Subcutaneous preadipocyte (primary cell): ENCODE measurements at places on chromosomes 3 and 15. TPM values are rescaled to one million over a fixed set of nuclear protein-coding genes. Genes with fewer than 3 reads are reported as not detected.

The PRR20G gene
- not detected in 2 replicates for total RNA-seq

The TICRR gene
- total RNA-seq, result 6.2 and 11.9 TPM in 2 replicates

The PXYLP1 gene
- total RNA-seq, result 5.1 and 6.6 TPM in 2 replicates

The NT5DC2 gene
- 44.5 and 52.8 TPM in 2 replicates for total RNA-seq

The CDV3 gene
- 112 and 166 TPM in 2 replicates for total RNA-seq

The CHRNA7 gene
- total RNA-seq, result under 0.01 TPM in 2 replicates

The TLR9 gene
- total RNA-seq, result not detected in 2 replicates

The WNT5A gene
- total RNA-seq, result 7.0 and 25.6 TPM in 2 replicates

The HIGD2B gene
- not detected in 2 replicates for total RNA-seq

The SI gene
- total RNA-seq, result not detected in 2 replicates

The CADM2 gene
- under 0.01 TPM in 1 of 2 replicates, not detected in the other for total RNA-seq

The ITIH4 gene
- total RNA-seq, result under 0.01 and 1.8 TPM in 2 replicates

The GRK7 gene
- not detected in 2 replicates for total RNA-seq

The LRRIQ4 gene
- not detected in 2 replicates for total RNA-seq

The GANC gene
- total RNA-seq, result 17.6 and 19.7 TPM in 2 replicates

The HTR3E gene
- not detected in 2 replicates for total RNA-seq

The RAB11A gene
- 41.2 and 50.8 TPM in 2 replicates for total RNA-seq

The TMOD2 gene
- 9.2 and 11.0 TPM in 2 replicates for total RNA-seq

The ATP2B2 gene
- total RNA-seq, result under 0.01 TPM in 1 of 2 replicates, not detected in the other

The FGD5 gene
- total RNA-seq, result 5.3 and 10.3 TPM in 2 replicates

The GPR176 gene
- 50.7 and 59.6 TPM in 2 replicates for total RNA-seq

The ST3GAL6 gene
- total RNA-seq, result 0.59 and 1.5 TPM in 2 replicates

The SOX2 gene
- total RNA-seq, result not detected in 2 replicates

The CPLX3 gene
- total RNA-seq, result not detected in 2 replicates

The PCSK6 gene
- 1.8 and 2.9 TPM in 2 replicates for total RNA-seq

The IP6K2 gene
- 35.6 and 47.0 TPM in 2 replicates for total RNA-seq

The CCR3 gene
- not detected in 2 replicates for total RNA-seq

The CDAN1 gene
- total RNA-seq, result 6.2 and 11.9 TPM in 2 replicates

The CCR9 gene
- not detected in 2 replicates for total RNA-seq

The SKOR1 gene
- under 0.01 TPM in 2 replicates for total RNA-seq

The C3orf22 gene
- not detected in 2 replicates for total RNA-seq

The TMCC1 gene
- total RNA-seq, result 13.6 and 14.1 TPM in 2 replicates

The GATA2 gene
- total RNA-seq, result 1.6 TPM in 1 of 2 replicates, not detected in the other

The USP50 gene
- 0.39 TPM in 1 of 2 replicates, not detected in the other for total RNA-seq

The EXD1 gene
- not detected in 2 replicates for total RNA-seq

The APPL1 gene
- total RNA-seq, result 54.0 and 74.9 TPM in 2 replicates

The SEMA4B gene
- total RNA-seq, result 11.0 and 16.4 TPM in 2 replicates

The FHIT gene
- 2.5 and 3.7 TPM in 2 replicates for total RNA-seq

The CDHR4 gene
- 0.37 TPM in 1 of 2 replicates, not detected in the other for total RNA-seq

The KCNAB1 gene
- total RNA-seq, result under 0.01 TPM in 1 of 2 replicates, not detected in the other

The CPN2 gene
- total RNA-seq, result not detected in 2 replicates

The ANKRD34C gene
- total RNA-seq, result not detected in 2 replicates

The PPM1L gene
- total RNA-seq, result 2.2 and 4.0 TPM in 2 replicates

The TCAIM gene
- 19.9 and 26.1 TPM in 2 replicates for total RNA-seq

The RYR3 gene
- total RNA-seq, result under 0.01 TPM in 1 of 2 replicates, not detected in the other

The ASB14 gene
- total RNA-seq, result not detected in 2 replicates

The GYG1 gene
- 34.2 and 38.9 TPM in 2 replicates for total RNA-seq

The RABL3 gene
- total RNA-seq, result 12.5 and 14.7 TPM in 2 replicates

The C3orf85 gene
- total RNA-seq, result not detected in 2 replicates

The CD276 gene
- 143 and 169 TPM in 2 replicates for total RNA-seq

The FBXO40 gene
- not detected in 2 replicates for total RNA-seq

The ADPRH gene
- total RNA-seq, result 2.7 and 5.9 TPM in 2 replicates
